ENCODE measurements at places on chromosomes 1 and 21.

DNA sequence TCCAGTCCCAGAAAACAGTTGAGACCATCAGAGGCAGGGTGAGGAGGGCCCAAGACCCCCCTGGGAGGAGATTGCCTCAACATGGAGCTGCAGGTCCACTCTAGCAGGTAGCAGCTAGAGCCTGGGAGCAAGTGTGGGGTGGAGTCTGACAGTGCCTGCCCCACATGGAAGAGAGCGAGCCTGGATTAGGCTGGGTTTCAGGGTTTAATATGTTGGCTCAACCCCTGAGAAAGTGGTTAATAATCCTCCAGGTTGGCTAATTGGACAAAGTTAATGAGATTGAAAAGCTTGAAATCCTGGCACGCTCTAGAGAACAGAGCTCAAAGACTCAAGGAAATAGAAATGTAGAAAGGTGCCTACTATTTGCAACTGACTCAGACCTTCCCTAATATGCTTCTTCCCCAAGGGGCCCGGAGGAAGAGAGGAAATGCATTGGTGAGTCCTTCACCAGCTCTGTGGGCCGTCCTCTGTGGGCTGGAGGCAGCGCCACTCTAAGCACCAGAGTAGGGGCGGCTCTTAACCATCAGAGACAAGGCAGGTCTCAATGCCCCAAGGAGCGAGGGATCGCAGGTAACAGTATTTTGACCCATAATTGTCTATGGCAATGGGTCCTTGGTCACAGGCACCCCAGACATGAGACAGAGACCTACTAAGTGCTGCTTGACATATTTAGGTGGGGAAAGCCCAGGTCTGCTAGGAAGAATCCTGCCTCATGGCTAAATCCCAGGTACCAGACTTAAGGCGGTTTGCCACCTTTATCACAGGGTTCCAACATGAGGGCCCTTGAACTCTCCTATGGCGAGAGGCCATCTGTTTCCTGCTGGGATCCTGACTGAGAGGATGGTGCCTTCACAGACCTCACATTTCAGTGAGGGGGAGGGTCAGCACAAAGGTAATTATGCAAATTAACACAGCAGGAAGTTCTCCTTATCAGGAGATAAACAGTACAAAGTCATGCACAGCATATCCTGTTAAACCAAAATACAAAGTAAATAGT, 33.8 kb downstream of the RSPH1 start:
- peak; percentile 99 for DNase-seq

- DNase-seq = peak; percentile 36
These were observed 31.9 kb downstream of the SLC1A7 start for GRCh38 chr1:53110370-53111072.

DNA sequence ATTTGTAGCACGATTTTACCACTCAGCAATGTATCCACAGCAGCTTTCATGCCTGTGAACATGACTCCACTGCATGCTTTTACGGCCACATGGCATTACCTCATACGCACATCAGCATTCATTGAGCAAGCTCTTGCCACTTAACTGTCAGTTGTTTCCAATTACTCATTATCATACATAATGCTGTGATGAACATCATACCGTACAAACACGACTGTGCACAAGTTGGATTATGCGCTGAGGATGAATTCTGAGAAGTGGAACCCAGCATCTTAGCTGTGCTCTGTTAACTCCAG, 9.6 kb downstream of the UMODL1 start:
- peak; percentile 37 for DNase-seq

- peak; percentile 75 for DNase-seq
These were observed 475.4 kb upstream of the NR5A2 start for GRCh38 chr1:199551967-199552565.

GRCh38 chr1:198268784-198269645, 112.2 kb downstream of the NEK7 start:
- peak; percentile 22 for DNase-seq

- DNase-seq = peak; percentile 31
These were observed 12.2 kb downstream of the ATP1A4 start for GRCh38 chr1:160163615-160164014.

DNA sequence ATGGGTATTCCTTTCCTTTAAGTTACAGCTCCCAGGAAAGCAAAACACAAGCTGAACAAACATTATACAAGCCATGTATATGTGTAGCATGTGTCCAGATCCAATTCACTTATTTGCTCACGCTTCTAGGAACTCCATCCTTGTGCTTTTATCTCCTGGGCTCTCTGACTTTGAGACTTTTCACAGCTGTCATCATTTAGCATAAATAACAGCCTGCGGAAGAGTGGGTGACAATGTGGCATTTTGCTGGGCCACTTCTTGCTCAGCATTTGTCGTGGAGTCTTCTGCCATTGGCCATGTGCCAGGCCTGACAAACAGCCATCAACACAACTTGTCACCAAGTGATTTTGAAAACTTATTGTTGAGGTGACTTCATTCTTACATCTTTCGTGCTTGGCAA, 164.3 kb downstream of the KIF26B start:
- no peak for DNase-seq

- DNase-seq = no peak
These were observed 18.7 kb upstream of the ST3GAL3 start for GRCh38 chr1:43688594-43689000.

DNA sequence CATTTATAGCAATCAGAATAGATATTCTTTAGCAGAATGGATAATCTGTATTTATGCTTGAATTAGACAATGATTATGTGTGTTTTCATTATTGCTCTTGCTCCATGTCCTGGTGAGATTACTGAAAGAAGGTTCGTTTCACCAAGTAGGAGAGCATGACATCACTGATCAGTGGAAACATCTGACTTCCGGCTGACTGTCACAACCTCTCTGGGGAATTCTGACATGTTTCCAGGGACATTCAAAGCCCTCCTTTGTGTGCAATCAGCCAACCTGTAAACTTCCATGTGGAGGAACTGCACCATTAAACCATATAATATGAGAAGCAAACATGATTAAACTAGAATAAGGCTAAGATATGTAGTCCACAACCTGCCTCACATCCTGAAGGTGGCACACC, 424.8 kb upstream of the ADGRL4 start:
- DNase-seq = no peak

DNA sequence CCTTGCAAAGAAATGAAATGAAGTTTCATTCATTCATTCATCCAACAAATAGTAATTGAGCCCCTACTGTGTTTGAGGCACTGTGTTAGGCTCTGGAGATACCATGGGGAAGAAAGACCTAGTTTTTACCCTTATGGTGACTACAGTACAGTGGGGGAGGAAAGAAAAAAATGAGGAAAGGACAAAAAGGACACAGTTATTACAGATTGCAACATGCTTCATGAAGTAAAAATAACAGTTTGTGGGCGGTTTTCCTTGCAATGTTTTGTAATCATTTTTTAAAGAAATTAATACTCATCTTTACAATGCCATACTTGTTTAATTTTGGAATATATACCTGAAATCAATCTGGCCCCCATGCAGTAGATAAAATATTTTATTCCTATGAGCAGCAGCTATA, 120.3 kb downstream of the TM2D1 start:
- no peak for DNase-seq

DNA sequence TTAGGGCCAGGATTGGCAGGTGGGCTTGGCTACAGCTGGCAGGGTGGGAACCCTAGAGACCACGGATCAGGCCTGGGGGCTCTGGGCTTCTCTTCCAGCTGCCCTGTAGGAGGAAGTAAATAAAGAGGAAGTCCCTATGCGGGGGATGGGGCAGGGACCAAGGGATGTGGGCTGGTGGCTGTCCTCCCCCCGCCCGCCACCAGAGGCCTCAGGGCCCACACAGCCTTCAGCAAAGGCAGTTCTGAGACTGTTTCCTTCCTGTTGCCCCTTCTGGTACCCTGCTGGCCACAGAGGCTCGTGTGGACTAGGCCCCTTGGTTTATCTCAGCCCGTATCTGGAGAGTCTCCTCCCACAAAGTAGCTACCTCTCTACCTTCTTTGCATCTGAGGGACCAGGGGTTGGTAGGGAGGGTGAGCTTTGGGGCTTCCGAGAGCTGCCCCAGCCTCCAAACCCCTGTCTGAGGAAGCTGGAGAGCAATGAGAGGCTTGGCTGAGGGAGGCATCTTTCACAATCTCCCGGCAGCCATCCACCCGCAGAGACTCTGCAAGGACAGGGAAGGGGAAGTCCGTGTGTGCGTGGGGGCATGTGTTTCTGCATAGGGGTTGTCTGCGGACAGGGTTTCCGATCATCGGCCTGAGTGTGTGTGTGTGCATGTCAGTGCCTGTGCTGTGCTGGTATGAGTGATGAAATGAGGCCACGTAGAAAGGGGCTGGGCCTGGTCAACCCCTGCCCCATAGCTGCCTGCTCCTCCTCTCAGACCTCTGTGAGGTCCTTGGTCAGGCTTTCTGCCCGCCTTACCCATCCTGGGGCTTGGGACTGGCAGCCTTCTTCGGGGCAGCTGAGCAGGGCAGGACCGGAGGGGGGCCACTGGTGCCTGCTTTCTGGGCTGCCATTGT, 12.5 kb downstream of the RPS6KA1 start:
- no peak for DNase-seq

Measured in renal cortical epithelial cell (primary cell).